Mesothelial cell of epicardium (in vitro differentiated cells): ENCODE measurements at places on chromosomes 6 and 20. TPM values are rescaled to one million over a fixed set of nuclear protein-coding genes. Genes with fewer than 3 reads are reported as not detected.

Gene TMEM217
- 1.5 to 2.7 TPM (median 2.0 TPM) in 3 replicates for total RNA-seq

GRCh38 chr20:37915800-37916570, 13.1 kb downstream of the VSTM2L start:
- DNase-seq = no peak
- H3K27ac ChIP-seq = peak overlapping the region; percentile 93
- peak overlapping the region; percentile 53 for H3K4me3 ChIP-seq

DNA sequence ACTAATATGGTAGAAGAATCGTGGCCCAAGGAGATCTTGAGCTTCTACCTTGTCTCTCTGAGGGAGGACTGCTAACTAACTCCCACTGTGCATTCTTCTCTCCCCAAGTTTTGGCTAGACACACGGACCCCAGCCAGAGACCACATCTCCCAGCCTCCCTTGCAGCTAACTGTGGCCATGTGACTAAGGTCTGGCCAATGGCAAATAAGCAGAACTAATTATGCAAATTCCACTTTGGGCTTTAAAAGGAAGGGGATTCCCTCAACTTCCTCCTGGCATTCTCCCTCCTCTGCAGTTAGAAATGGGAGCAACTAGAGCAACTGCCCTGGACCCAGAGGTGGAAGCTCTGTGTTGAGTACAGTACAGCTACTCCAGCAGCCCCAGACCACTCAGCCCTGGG, 15.4 kb downstream of the BPIFA2 start:
- no peak for DNase-seq
- H3K4me3 ChIP-seq = no peak overlapping the region
- peaks cover 5% of the 10 kb centered on the region for H3K4me1 ChIP-seq
- H3K27me3 ChIP-seq = peaks cover 5% of the 10 kb centered on the region
- no peak overlapping the region for H3K27ac ChIP-seq

GRCh38 chr6:141653590-141653989, 479.1 kb upstream of the GJE1 start:
- DNase-seq = no peak
- no peak overlapping the region for H3K27ac ChIP-seq
- H3K27me3 ChIP-seq = no peaks in the 10 kb centered on the region
- H3K36me3 ChIP-seq = peaks cover 1% of the 10 kb centered on the region
- no peaks in the 10 kb centered on the region for H3K4me1 ChIP-seq
- no peak overlapping the region for H3K4me3 ChIP-seq

DNA sequence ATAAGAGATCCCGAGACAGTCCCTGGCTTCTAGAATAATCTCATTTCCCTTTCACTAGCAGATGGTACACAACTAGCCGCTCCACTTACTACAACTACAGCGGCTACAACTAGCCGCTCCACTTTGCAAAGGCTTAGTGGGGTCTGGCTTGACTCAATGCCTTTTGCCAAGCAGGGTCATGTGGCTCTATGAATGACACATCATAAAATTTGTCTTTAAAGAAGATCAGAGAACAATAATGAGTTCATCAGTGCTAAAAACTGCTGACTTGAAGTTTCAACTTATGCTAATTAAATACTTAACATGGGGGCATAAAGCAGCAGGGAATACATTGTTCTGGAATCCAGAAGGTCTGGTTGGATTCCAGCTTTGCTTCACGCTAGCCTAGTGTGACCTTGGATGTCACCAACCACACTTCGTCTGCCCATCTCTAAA, 2.0 kb upstream of the MICAL1 start:
- no peak overlapping the region for H3K27ac ChIP-seq
- peaks cover 8% of the 10 kb centered on the region for H3K4me1 ChIP-seq
- peaks cover 23% of the 10 kb centered on the region for H3K27me3 ChIP-seq
- peak overlapping the region; percentile 5 for H3K4me3 ChIP-seq
- H3K36me3 ChIP-seq = peaks cover 14% of the 10 kb centered on the region
